ENCODE measurements at places on chromosomes 3 and 15. TPM values are rescaled to one million over a fixed set of nuclear protein-coding genes. Genes with fewer than 3 reads are reported as not detected.

Gene PLA2G4B
- 7.4 TPM for polyA plus RNA-seq

Gene ACKR4
- polyA plus RNA-seq = 1.5 TPM

Gene COPB2
- 114 TPM for polyA plus RNA-seq

Gene DUOXA1
- polyA plus RNA-seq = not detected

Gene TP63
- polyA plus RNA-seq = 10.6 TPM

Gene TNIK
- 39.6 TPM for polyA plus RNA-seq

Gene NR1I2
- polyA plus RNA-seq = 0.42 TPM

Gene GXYLT2
- 35.1 TPM for polyA plus RNA-seq

Gene C2CD4B
- 2.6 TPM for polyA plus RNA-seq
